NCI-H1092 treated with DMSO at 0.1 percent for 48 hours (cell line): ENCODE measurements at places on chromosomes 3 and 15.

DNA sequence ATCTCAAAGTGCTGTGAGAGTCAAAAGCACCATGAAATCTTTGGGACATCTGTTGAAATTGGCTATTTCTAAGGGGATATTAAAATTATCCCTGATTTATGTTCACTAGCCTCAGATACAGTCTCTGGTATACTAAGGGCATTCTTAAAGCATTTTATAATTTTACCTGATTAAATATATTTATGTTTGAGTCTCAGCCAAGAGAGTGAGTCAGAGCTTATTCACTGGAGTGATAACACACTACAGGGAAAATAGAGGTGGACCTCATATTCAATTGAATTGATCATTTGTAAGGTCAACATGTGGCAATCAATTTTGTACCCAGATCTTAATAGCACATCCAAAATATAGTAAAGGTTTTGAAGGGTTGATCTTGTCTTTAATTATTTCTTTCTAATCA, 733.6 kb downstream of the EPHA3 start:
- DNase-seq: no peak

GRCh38 chr3:15265655-15266509, 59.8 kb downstream of the CAPN7 start:
- DNase-seq: no peak

GRCh38 chr3:46187341-46187700, 20.8 kb downstream of the CCR1 start:
- DNase-seq: no peak

GRCh38 chr3:68996356-68996995, 17.0 kb downstream of the EOGT start:
- DNase-seq: no peak

GRCh38 chr15:50747523-50747922, 18.0 kb downstream of the SPPL2A start:
- DNase-seq: no peak

- no peak for DNase-seq
These were observed 2.5 kb downstream of the UBP1 start for GRCh38 chr3:33437556-33438283.

- peak; percentile 10 for DNase-seq
These were observed 23.6 kb downstream of the RHCG start for GRCh38 chr15:89472785-89473256.
